H54 (cell line): ENCODE measurements at places on chromosomes 12 and 14.

DNA sequence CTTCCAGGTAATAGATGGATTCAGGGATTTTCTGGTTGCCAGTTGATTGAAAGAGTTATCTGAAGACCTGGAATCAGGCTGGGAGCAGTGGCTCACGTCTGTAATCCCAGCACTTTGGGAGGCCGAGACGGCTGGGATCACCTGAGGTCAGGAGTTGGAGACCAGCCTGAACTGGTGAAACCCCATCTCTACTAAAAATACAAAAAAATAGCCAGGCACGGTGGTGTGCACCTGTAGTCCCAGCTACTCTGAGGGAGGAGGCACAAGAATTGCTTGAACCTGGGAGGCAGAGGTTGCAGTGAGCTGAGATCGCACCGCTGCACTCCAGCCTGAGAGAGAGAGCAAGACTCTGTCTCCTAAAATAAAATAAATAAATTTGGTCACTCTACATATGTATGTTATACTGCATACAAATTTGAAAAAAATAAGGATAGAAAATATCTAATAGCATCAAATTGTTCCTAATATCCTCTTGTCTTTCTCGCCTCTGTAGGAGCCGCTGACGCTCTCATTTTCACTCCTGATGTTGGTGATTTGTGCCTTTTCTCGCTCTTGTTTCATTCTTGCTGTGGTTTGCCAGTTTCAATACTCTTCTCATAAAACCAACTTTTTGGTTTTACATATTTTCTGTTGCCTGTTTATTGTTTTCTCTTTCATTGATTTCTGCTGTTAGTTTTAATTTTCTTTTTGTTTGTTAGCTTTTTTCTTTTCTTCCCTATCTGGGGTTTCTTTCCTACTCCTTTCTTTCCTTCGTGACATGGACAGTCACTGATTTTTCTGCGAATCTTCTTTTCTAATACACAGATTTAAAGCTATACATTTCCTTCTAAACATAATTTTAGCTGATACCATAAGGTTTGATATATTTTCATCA lies 23.8 kb upstream of the PLD4 start:
- no peak for DNase-seq

DNA sequence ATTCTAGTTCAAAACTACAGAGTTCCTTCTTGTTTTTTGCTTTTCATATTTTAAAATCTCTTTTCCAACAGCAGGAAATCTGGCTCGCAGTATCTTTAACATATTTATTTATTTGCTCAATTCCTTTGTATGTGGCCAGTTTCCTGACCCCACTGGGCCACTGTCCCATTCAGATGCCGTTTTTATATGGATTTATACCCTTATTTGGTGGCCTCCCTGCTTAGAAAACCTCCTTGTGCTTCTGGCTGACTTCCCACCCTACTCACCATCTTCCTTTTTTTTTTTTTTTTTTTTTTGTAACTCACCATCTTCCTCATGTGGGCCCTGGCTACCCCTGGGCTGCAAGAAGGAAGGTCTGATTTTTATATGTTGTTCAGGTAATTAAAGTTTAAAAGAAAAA lies 53.9 kb downstream of the TTLL5 start:
- DNase-seq, result no peak

DNA sequence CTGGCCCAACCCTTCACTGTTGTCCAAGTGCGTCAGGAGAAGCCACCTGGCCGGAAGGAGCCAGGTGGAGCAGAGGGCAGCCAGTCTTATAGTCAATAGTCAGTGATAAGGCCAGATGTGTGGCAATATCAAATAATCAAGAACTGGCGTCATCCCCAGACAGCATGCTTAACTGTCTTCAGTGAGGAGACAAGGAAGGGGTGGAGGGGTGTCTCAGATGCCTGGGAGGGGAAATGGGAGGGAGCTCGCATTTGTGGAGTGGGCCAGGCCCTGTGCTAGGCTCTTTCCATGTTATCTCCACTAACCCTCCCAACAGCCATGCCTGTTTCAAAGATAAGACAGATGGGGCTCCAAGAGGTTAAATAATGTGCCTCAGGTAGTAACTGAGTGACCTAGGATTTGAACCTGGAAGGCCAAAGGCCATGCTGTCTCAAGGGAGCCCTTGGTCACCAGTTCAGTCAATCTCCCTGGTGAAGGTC lies 48.9 kb upstream of the FOS start:
- DNase-seq, result no peak

- no peak for DNase-seq
Measured at GRCh38 chr14:68748691-68749090, 44.2 kb downstream of the ZFP36L1 start.

DNA sequence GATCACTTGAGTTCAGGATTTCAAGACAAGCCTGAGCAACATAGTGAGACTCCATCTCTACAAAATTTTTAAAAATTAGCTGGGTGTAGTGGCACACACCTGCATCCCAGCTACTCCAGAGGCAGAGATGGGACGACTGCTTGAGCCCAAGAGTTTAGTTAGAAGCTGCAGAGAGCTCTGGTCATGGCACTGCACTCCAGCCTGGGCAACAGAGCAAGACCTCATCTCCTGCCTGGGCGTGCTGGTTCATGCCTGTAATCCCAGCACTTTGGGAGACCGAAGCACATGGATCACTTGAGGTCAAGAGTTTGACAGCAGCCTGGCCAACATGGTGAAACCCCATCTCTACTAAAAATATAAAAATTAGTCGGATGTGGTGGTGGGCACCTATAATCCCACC lies 20.2 kb downstream of the CLIP1 start:
- DNase-seq, result no peak

GRCh38 chr14:55545779-55546178 lies 34.2 kb upstream of the KTN1 start:
- DNase-seq, result no peak

- no peak for DNase-seq
Measured at GRCh38 chr14:95611293-95611880, 74.8 kb upstream of the TCL1B start.

GRCh38 chr14:23896609-23897153 lies 56.9 kb upstream of the DHRS4 start:
- DNase-seq, result no peak

- no peak for DNase-seq
Measured at GRCh38 chr14:77390188-77390587, 13.0 kb downstream of the SAMD15 start.

- no peak for DNase-seq
Measured at GRCh38 chr12:12524128-12524527, 38.5 kb downstream of the DUSP16 start.
